ENCODE measurements at places on chromosomes 13 and 19.

GRCh38 chr19:5041168-5041912, 72.4 kb downstream of the KDM4B start:
- DNase-seq = no peak

DNA sequence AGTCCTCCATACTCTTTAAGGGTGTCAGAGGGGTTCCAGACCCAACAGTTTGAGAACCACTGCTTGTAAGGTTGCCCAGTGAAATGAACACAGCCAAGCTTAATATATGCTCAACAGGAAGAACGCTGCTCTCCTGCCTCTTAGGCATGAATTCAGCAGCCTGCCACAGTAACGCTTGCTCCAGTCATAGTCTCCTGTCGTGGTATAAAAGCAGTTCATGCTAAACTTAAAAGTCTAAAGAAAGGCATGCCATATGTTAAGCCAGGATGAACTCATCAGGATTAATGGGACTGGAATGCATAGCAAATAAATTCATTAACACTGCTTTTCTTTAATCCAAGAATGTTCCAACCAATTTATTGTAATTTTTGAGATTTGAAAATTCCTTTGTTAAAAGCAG, 38.7 kb downstream of the SLC7A1 start:
- no peak for DNase-seq

GRCh38 chr13:41427666-41428065, 29.7 kb upstream of the RGCC start:
- no peak for DNase-seq

DNA sequence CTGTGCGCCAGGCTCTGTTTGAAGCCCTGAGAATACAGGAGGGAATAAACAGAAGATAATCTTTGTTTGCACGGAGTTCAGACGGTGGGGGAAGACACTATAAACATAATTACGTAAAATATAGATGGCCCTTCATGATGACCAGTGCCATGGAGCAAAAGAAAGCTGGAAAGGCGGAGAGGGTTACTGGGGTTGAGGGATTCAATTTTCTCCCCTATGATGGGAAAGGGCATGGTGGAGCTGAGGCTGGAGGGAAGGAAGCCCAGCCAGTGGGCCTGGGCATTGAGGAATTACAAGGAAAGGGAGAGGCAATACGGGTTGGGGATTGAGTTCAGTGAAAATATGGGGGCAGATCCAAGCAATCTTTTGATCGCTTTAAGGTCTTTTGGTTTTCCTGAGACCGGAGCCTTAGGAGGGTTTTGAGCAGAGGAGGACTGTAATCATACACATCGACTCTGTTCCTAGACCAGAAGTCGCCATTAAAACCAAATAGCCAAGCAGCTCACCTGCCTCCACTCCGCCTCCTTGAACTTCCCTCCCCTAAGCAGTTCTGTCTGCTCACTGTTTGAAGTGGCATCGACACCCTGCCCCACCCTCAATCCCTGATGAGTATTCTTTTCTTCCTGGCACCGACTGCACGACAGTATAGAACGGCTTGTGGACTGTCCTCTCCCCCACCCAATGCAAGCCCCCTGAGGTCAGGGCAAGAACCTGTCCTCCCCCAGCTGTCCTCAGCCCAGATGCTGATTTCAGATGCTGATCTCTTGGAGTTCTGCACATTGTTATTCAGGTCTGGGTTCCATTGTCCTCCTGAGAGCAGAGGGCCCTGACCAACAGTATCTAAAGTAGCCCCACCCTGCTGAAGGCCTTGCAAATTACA, 813 bp upstream of the ZNF296 start:
- DNase-seq = no peak

DNA sequence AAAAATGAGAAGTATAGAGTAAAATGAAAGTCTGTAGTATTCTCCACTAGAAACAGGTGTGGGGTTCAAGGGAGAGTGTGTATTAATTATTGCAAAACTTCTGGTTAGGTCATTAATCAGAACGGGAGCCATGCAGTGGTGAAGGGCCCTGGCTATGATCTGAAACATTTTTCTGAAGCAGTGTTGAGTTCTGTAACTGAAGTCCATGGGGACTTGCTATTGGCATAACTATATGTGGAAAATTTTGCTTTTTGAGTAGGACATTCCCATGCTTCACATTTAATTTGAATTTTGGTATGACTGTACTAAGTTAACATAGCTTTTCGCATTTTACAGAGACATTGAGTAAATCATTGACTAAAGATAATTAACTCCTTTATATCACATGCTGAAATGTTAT, 67.5 kb downstream of the LRCH1 start:
- no peak for DNase-seq

DNA sequence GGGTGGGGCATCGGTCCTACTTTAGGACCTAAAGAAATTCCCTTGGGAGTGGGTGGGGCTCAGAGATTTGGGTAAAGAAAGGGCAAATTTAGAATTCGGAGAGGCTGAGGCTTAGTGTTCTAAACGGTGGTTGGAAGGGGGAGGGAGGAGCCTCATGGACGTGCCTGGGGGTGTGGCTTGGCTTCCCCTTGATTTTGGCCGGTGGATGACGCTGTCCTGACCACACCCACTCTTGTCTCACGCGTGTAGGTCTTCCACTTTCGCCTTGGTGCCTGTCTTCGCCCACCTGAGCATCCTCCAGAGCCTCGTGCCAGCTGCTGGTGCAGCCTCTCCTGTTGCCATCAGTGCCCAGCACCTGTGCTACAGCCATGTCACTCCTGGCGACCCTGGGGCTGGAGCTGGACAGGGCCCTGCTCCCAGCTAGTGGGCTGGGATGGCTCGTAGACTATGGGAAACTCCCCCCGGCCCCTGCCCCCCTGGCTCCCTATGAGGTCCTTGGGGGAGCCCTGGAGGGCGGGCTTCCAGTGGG, 1.2 kb upstream of the NUP62 start:
- DNase-seq = no peak

DNA sequence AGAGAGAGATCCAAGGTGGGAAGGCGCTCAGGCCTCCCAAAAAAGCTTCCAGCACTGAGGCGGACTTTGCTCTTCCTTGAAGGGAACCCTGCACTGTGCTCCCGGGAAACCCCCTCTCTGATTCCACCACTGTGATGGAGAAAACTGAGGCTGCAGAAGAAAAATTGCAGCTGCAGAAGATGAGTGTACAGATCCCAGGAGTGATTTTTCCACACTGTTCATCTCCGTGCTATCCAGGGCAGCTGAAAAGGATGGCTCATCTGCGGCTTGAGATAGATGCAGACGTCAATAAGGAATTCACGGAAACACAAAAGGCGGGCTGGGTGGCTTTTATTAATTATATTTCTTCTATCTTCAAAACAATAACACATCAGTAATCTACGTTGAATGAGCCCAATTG, 26.2 kb downstream of the CCNE1 start:
- DNase-seq = no peak

- no peak for DNase-seq
Observed at GRCh38 chr13:60074397-60074796, 89.3 kb downstream of the DIAPH3 start.

DNA sequence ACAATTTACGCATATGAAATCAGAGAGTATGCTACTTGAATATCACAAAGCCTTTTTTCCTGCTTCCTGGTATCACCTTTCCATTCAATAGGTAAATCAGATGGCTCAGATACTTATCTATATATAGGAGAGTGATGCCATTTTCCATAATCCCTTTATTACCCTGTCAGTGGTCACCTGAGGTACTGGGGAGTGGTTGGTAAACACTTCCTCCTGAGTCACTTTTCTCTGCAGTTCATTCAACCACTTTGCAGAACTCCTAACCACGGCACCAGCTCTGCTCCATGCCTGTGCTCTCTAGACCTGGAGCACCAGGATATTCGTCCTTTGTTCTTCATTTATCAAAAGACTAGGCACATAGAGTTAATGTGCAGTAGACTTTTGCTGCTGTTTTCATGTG, 748.5 kb upstream of the KLHL1 start:
- no peak for DNase-seq

GRCh38 chr19:50047671-50048070, 21.9 kb downstream of the ZNF473 start:
- no peak for DNase-seq

- no peak for DNase-seq
Observed at GRCh38 chr19:52635786-52636570, 2.2 kb downstream of the ZNF83 start.

- no peak for DNase-seq
Observed at GRCh38 chr19:49497047-49497788, 984 bp downstream of the RPS11 start.

DNA sequence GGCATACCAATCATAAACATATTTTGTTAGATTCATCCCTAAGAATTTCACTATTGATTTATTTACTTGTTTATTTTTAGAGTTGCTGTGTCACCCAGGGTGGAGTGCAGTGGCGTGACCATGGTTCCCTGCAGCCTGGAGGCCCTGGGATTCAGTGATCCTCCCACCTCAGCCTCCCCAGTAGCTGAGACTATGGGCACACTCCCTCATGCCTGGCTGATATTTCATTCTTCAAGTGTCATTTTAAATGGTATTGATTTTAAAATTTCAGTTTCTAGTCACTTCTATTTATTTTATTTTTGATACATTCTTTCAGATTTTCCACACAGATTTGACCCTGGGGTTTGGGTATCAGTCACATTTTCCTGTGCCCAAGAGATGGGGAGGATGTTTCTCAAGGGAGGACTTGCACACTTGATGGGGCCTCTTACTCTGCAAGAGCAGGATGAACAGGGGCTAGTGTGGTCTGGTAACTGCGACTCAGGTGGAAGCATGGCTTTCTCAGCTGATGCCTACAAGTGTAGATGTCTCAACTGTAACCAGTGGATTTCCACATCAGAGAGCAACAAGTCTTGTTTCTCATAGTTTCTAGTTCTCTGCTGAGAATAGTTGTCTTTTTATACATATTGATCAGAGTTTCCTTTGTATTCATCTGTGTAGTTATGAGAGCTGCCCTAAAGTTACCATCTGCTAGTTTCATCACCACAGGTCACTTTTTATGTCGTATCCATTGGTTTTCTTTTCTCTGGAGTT, 40.2 kb downstream of the CCNE1 start:
- no peak for DNase-seq

- no peak for DNase-seq
Observed at GRCh38 chr19:45115809-45116615, 23.0 kb downstream of the PPP1R37 start.

- peak; percentile 52 for DNase-seq
Observed at GRCh38 chr13:50125554-50126262, 110.5 kb downstream of the KCNRG start.

DNA sequence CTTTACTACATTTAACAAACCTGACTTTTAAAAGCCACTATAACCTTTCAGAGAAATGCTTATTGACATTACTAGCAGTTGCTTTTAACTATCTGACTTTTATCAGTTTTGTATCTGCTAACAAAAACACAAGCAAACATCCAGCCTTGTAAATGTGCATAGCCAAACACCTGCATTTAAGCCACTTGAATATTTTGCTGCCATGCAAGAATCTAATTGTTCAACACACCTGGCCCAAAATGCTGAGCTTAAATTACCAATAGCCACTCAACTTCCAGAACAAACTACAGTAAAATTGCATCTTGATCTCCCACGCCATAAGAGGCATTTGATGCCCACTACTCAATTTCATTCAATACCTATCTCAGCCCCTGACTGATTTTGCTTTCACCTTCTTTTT, 9.3 kb downstream of the ZIC5 start:
- DNase-seq = no peak

DNA sequence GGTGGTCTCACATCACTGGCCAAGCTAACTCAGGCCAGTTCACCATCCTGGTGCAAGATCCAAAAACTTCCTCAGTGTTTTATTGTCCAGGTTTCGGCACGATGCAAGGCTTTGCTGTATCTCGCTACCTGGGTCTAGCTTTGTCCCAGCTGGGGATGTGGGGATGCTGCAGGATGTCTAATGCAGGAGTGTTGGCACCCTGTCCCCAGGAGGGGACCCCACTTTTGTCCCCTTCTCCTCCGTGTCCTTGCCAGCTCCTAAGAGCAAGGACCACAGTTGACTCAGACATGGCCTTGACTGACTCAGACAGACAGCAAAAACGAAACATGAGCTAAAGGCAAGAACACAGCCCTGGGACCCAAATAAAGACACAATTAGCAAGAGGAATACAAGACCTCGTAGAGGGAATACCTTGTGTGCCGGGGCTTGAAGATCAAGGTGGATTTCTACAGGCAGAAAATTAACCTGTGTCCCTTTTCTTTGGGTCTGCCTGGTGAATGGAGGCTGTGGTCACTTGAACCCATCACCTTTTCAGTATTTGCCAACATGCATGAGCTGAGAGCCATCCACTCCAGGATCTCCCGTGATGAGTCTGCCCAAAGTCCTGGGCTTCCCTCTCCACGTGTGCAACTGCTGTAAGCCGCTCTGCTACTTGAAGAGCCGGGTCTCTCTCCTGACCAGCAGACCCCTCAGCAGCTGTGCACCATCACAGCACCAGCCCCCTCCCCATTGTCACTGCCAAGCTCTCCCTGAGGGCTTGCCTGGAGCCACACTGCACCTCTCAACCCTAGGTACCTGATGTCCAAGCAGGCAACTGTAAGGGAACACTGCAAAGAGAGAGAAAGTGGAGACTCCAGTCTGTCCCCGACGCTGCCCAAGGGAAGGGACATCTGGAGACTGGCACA, 149.5 kb upstream of the ZNF507 start:
- no peak for DNase-seq

DNA sequence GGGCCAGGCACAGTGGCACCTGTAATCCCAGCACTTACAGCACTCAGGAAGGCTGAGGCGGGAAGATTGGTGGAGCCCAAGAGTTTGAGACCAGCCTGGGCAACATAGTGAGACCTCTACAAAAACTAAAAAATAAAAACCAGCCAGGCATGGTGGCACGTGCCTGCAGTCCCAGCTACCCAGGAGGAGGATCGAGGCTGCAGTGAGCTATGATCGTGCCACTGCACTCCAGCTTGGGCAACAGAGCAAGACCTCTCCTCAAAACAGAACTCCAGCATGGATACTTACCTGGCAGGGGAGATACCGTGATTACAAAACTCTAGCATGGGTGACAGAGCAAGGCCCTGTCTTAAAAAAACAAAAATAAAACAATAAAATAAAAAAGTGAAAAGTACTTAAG, 95.3 kb downstream of the GJA3 start:
- DNase-seq = no peak

- DNase-seq = no peak
Observed at GRCh38 chr13:33611121-33611805, 206.7 kb upstream of the RFC3 start.

DNA sequence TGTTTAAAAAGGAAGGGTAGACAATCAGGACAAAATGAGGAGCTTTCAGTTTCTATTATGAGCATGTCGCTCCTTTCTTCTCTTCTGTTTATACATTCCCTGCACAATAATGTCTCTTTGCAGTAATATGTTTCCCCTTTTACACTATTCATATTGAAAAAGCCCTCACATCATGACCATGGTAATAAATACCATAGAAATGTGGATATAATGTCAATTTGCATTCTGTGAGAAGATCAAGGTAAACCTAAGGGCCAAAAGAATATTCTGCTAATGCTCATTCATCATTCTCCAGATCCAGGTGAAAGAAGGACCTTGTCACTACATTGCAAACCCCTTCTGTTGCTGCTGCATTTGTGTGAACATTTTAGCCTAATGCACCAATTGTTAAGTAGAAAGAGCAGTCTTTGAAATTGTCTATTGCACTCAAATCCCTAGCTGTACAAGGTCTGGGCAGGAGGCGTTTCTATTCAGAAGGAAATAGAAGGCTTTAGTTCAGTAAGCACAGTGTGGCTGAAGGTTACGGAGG, 117.6 kb upstream of the SOX21 start:
- DNase-seq = no peak

Measured in NCI-H2081 treated with DMSO at 0.1 percent for 48 hours (cell line).